OCI-LY7 (cell line): ENCODE measurements at places on chromosomes 4 and X. TPM values are rescaled to one million over a fixed set of nuclear protein-coding genes. Genes with fewer than 3 reads are reported as not detected.
A peak's percentile ranks its signal among the peaks of the same experiment; 100 is the strongest.

DNA sequence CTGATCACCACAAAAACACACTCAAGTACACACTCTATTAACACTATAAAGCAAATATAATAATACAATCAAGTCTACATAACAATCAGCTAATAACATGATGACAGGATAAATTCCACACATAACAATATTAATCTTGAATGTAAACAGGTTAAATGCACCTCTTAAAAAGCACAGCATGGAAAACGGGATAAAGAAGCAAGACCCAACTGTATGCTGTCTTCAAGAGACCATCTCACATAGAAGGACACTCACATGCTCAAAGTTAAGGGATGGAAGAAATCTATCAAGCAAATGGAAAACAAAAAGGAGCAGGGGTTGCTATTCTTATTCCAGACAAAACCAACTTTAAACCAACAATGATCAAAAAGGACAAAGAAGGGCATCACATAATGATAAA is 28.1 kb downstream of the CBR4 start:
- DNase-seq: no peak

- no peak for DNase-seq
These were observed 37.7 kb downstream of the HTT start for GRCh38 chr4:3112201-3112600.

DNA sequence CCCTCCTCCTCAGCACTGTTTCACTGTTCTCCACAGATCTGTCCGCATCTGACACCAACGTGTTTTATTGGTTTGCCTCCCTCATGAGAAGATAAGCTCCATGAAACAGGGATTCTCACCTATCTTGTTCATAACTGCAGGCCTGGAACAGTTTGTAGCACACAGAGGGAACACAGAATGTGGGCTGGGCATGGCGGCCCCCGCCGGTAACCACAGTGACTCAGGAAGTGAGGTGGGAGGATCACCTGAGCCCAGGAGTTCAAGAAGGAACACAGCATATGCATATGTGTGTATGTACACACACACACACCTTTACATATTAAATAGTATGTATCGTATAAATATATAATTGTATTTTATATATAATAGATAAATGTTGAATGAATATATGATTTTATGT is 168.6 kb downstream of the AFAP1 start:
- no peak for DNase-seq

DNA sequence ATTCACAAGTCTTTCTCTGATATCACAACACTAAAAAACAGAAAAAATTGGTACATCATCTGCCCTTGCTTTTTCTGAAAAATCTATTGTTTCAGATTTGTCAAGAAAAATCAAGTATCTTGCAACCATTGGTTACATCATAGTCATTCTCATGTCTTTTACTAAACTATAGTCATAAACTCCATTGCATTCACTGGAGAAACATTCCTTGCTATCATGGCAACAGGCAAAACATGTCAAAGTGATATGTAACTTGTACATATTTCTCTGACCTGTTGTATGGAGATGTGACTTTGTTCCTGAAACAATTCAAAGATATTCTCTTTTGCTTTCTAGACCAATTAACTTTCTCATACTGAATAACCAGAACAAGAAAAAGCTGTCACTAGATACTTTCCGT is 121.9 kb upstream of the ANK2 start:
- DNase-seq: no peak

DNA sequence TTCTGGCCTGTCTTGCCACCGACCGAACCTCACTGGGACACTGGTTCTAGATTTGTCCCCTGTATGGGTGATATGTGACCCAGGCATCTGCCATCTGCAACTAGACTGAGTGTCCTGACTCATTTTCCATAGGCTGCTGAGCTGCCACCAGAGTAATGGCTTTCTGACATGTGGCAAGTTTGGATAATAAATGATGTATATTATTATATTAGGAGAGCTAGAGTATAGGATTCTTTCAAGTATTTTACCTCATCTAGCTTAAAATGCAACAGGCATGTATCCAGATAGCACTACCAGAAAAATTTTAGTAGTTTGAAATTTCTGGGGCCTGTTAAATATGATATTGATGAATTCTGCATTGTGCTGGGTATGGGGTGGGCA is 15.8 kb upstream of the PGRMC2 start:
- no peak for DNase-seq

- no peak for DNase-seq
These were observed 20.5 kb downstream of the PNMA6E start for GRCh38 chrX:153380691-153381090.

DNA sequence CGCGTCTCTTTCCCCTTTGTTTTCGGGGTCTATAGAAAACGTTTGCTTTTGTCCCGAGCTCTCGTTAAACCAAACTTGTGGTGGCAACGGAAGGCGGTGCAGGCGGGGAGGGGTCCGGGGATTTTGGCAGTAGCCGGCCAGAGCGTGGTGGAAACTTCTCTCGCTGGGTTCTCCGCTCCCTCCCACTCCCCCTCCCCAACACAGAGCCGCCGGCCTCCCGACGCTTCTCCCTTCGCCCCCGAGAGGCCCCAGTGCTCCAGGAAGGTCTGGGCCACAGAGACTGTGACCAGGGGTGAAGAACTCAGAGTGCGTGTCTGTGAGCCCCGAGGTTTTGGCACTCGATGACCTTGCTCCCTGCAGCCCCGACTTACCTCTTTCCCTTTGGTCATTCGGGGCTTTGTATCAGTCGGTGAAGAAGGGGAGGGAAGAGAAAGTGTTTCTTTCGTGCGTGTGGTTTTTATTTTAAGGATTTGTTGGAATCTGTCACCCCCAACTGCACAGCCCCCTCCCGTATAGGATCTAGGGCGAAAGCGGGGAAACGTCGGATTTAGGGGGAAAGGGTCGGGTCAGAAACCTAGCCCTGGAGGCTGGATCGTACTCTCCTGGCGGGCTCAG is 9.0 kb upstream of the BCOR start:
- no peak for DNase-seq

GRCh38 chr4:180650273-180650672 is 1592.9 kb upstream of the TENM3 start:
- DNase-seq: no peak

DNA sequence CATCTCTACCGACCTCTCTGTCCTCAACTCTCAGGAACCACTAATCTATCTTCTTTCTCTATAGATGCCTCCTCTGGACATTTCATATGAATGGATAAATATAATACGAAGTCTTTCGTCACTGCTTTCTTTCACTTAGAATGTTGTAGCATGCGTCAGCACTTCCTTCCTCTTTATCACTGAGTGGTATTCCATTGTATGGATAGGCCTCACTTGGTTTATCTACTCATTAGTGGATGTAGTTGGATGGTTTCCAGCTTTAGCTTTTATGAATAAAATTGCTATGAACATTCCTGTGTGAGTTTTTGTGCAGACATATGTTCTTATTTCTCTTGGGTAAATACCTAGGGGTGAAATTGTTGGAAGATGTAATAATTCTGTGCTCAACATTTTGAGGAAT is 528.2 kb upstream of the FAT1 start:
- DNase-seq: no peak

GRCh38 chr4:87555773-87556619 is 26.8 kb upstream of the SPARCL1 start:
- no peak for DNase-seq

DNA sequence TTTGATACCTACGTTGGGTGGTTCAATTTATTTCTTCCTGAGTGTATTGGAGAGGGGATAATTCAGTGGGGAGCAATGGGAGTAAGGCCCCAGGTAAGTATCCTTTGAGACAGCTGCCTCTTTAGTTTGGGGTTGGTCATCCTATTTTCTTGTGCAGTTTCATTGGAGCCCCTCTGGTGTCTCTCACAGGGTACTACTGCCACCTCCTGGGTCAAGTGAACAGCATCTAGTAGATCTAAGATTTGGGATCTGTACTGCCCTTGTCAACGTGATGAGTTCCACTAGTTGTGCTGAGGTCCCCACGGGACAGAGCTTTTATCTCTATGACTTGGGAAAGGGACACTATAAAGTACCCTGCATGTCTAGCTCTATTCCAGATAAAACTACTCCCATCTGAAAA is 80.6 kb downstream of the PBDC1 start:
- DNase-seq: peak; percentile 48

GRCh38 chr4:4711902-4712301 is 147.6 kb upstream of the MSX1 start:
- no peak for DNase-seq

GRCh38 chrX:7654316-7654715 is 188.7 kb upstream of the VCX start:
- no peak for DNase-seq

GRCh38 chr4:94412658-94413038 is 39.1 kb upstream of the PDLIM5 start:
- DNase-seq: no peak

GRCh38 chr4:147110473-147111367 is 165.1 kb upstream of the TTC29 start:
- DNase-seq: no peak

- DNase-seq: no peak
These were observed 8.7 kb downstream of the HNRNPH2 start for GRCh38 chrX:101416691-101417090.

- no peak for DNase-seq
These were observed 2.5 kb downstream of the GPM6A start for GRCh38 chr4:175809402-175810072.

DNA sequence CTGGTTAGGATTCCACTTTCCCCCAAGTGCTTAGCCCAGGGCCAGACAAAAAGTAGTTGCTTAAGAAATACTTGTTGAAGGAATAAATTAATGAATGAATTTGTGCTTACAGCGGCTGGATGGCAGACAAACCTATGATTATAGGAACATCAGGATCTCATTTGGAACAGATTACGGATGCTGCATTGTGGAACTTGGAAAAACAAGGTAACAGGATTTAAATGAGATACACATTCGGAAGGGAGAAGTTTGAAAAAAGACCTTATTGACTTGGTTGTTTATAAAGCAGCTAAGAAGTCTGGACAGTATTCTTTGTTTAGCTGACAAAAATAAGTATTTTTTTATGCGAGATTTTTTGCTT is 572 bp downstream of the EXOSC9 start:
- DNase-seq: no peak

GRCh38 chrX:41313419-41313818 is 20.5 kb upstream of the DDX3X start:
- no peak for DNase-seq

DNA sequence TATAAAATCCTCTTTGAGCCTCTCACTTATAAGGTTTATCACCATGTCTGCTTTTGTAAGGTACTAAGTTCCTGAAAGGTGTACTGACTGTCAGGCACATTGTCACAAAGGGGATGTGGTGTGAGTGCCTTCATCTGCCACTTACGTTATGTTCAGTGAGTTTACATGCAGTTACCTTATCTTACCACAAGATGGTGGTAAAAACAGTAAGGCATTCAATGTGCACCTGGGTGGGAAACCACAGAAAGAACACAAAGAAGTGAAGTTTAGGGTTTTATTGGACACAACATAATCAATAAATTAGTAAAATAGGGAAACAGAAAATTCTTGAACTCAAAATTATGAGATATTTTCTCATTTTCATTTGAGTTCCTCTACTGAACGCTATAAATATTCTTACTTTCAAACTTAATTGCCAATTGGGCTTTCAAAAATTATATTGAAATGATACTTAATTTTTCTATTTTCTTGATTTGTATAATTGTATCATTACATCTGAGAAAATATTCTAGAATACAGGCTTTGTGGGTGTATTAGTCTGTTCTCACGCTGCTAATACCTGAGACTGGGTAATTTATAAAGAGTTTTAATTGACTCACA is 650.8 kb downstream of the PCDH7 start:
- DNase-seq: peak; percentile 61

- no peak for DNase-seq
These were observed 19.1 kb downstream of the WDR17 start for GRCh38 chr4:176084769-176085168.

DNA sequence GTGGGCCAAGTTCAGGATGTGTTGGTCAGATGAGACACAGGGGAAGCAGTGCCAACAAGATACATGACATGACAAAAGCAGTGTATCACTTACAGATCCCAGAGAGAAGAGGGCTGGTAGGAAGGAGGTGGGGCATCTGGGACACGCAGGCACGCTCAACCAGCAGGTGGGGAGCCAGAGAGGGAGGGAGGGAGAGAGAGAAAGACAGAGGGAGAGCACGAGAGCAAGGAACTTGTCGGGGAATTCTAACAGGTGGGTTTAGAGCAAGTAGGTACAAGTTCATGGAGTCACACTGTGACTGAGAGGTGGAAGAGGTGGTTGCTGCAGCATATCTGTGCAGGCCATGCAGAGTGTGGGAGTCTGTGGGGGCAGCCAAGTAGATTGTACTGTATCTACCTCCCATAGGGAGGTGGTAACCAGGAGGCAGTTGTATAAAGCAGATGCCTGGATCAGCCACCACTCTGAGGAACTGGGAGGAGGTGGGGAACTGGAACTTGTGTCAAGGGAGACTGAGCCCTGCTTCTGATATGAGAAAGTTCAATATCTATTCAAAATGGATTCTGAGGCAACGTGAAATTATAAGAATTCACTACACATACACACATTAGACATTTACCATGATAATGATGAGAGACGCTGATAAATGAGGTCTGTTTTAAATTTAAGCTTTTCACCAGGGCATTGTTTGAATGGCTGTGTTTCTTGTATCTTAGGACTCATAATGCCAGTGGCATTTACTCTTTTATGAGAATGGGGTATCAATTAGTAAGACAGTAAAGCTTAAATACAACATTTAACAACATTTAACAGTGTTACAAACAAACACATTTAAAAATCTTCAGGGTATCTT is 43.7 kb downstream of the BBS12 start:
- DNase-seq: no peak

- no peak for DNase-seq
These were observed 1487.7 kb upstream of the ADGRL3 start for GRCh38 chr4:59712470-59712869.

- DNase-seq: no peak
These were observed 3.7 kb downstream of the SRPX2 start for GRCh38 chrX:100647739-100648138.

DNA sequence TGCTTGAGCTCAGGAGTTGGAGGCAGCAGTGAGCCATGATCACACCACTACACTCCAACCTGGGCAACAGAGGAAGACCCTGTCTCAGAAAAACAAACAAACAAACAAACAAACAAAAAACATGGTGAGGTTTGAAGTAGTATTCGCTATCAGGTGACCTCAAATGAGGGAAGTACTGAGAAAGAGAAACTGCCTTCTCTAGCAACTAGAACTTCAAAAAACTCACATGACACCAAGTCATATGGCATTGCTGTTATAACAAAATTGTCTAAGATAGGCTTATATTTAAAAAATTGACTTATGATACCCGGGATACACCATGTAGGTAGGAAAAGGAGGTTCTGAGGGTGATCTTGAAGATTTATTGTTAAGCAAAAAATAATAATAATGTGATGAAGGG is 10.3 kb downstream of the MPP1 start:
- DNase-seq: no peak

NPNT gene
- total RNA-seq: not detected in 2 replicates

FAT4 gene
- not detected in 2 replicates for total RNA-seq

OTUD4 gene
- 54.9 and 60.1 TPM in 2 replicates for total RNA-seq

SGMS2 gene
- not detected in 2 replicates for total RNA-seq

PIR gene
- 3.1 and 3.5 TPM in 2 replicates for total RNA-seq

CENPVL1 gene
- not detected in 2 replicates for total RNA-seq

LNX1 gene
- not detected in 2 replicates for total RNA-seq

AMTN gene
- total RNA-seq: not detected in 2 replicates

RIPPLY1 gene
- not detected in 2 replicates for total RNA-seq

P2RY10 gene
- 15.1 and 23.0 TPM in 2 replicates for total RNA-seq
